Neural progenitor cell (in vitro differentiated cells): ENCODE measurements at places on chromosomes 4 and X.

- DNase-seq: no peak
Measured at GRCh38 chr4:100511896-100512295, 5.9 kb downstream of the EMCN start.

- DNase-seq: no peak
Measured at GRCh38 chrX:49901048-49901447, 21.3 kb upstream of the CLCN5 start.

DNA sequence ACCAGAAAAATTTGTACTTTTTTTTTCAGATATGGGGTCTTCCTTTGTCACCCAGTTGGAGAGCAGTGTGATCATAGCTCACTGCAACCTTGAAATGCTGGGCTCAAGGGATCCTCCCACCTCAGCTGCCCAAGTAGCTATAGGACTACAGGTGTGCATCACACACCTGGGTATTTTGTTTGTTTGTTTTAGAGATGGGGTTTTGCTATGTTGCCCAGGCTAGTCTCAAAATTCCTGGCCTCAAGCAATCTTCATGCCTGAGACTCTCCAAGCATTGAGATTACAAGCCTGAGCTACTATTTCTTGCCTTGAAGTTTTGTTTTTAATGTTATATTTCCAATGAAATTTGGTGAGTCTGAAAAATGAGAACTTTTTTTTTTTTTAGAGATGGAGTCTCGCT is 847.8 kb downstream of the TRIML1 start:
- DNase-seq: no peak

DNA sequence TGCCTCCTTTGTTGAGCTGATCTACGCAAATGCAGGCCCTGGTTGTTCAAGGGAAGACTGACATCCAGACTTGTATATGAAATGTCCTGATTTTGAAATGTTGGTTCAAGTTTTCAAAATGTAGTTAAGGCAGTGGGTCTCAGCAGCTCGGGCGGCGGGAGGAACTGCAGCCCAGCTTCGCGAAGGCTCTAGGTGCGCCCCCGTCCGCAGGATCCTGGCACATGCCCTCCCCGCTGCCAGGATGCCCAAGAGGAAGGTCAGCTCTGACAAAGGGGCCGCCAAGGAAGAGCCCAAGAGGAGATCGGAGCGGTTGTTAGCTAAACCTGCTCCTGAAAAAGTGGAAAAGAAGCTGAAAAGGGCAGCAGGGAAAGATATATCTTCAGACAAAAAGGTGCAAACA is 1310.1 kb downstream of the ADGRL3 start:
- no peak for DNase-seq

DNA sequence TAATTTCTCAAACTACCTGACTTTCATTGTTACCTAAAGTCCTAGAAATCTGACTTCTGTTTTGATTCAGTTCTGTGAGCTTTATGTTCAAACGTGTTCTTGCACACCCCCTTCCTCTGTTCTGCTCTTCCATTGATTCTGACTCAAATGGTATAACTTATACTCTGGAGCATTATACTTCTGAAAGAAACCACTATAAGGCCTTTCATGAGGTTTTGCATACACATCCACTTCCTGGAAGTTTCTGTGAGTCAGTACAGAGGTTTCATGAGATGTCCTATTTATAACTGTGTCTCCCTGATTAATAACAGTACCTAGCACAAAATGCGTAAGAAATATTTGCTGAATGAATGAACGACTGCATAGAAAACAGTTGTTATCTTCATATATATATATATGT is 540.2 kb upstream of the CT83 start:
- DNase-seq: no peak

GRCh38 chr4:38614231-38614630 is 49.8 kb upstream of the KLF3 start:
- no peak for DNase-seq

DNA sequence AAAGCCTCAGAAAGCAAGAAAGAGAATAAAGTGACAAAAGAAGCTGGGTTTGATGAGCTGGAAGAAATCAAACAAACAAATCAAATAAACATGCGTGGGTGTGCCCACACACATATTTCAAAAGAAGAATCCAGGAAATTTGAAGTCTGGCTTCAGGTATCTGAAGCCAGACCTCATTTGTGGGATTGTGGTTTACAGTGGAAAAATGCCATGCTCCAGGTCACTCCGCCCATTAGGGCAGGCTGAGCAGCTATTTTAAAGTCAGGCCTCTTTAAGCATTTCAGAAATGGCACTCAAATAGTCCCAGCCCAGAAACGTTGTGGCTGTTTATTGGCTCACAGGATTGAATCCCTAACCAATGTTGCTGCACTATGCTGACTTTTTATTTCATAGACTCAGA is 226.1 kb upstream of the F9 start:
- no peak for DNase-seq

GRCh38 chr4:138915756-138916155 is 99.8 kb upstream of the NOCT start:
- DNase-seq: no peak

DNA sequence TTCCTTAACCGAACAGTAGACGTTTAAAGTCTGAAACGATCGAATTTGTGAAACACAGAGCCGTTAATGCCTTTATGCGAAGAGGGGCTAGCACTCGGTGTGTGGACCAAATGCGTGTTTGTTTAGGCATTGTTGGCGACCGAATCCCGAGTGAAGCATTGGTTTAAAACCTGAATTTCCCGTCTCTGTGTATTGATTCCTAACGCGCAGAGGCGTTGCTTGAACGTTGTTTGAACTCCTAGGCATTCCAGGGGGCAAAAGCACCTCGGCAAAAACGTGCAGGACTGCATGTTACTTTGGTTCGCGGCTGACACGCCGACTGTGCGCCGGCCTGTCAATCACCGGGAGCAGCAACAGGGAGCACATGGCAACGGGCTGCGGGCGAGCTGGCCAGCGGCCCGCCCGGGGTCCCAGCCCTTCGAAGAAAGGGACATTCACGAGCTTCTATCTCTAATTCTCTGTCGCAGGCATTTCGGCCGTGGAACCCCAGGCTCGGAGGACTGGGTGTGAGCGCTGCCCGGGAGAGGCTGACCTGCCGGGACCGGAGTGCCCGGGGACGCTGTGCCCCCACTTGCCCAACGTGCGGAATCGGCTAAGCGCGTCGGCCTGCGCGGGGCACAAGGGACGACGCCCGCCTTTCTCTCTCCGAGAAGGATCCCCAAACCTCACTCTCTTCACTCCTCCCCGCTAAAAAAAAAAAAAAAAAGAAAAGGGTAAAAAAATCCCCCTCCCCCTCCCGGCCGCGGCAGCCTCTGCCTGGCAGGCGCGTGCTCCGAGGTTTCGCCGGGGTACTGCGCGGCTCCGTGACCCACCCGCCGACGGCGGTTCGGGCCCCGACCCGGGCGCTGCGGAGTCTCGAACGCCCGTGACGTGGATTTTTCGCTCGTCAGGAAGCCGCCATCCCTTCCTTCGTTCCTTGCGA is 810 bp downstream of the SPRY1 start:
- peak; percentile 88 for DNase-seq

GRCh38 chr4:103018391-103019307 is 856 bp downstream of the SLC9B1 start:
- DNase-seq: no peak

- peak; percentile 16 for DNase-seq
Measured at GRCh38 chrX:99172958-99173357, 1237.1 kb downstream of the PCDH19 start.

DNA sequence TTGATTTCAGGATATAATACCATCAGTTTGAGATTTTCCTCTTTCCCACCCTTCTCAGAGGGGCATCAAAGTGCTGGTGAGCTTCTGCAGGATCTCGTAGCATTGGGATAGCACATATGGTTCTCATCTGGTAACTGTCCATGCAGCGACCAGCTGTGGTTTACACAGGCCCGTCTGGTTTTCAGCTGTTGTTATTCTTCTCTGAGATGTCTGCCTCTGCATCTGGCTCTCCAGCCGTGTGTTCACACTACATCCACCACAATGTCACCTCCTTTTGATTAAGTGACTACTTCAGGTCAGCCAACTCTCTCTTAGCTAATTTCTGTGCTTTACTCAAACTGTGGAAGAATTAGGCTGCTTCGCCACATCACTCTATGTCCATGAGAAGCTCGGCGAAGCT is 676.7 kb upstream of the TENM3 start:
- no peak for DNase-seq
